ENCODE measurements at places on chromosomes 3 and 15.

- DNase-seq, result no peak
These were observed 16.2 kb downstream of the RARB start for GRCh38 chr3:25444273-25444672.

- DNase-seq, result no peak
These were observed 119.2 kb upstream of the CTNNB1 start for GRCh38 chr3:41080141-41080540.

DNA sequence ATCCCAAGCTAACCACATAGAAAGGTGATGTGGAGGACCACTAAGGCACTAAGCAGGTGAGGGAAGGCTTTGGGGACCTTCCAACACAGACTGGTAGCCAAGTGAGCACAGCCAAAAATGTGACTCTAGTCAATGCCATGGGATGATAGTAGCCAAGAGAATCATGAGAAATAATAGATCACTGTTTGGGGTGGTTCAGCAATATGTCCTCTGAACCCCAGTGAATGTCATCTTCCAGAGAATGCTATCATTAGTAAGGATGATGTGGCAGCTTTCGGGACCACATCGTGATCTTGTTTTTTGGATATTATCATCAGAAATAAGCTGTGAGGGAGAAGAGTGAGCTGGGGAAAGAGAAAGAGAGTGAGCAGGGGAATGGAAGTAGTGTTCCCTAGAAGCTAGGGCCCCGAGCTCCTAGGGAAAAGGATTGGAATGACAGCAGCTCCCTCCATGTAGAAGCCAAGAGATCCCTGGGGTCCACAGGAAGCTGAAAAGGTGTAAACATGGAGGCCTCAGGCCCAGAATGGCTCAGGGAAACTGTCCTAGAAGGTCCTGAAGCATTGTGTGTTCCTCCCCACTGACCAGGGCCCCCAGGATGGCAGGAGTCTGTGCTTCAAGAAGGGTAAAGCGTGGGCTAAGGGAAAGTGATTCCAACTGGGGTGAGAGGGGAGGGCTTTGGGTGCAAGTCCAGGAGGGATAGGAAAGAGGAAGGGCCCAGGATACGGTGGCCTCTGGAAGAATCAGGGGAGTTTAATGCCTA is 56.6 kb upstream of the KLF13 start:
- peak; percentile 34 for DNase-seq

DNA sequence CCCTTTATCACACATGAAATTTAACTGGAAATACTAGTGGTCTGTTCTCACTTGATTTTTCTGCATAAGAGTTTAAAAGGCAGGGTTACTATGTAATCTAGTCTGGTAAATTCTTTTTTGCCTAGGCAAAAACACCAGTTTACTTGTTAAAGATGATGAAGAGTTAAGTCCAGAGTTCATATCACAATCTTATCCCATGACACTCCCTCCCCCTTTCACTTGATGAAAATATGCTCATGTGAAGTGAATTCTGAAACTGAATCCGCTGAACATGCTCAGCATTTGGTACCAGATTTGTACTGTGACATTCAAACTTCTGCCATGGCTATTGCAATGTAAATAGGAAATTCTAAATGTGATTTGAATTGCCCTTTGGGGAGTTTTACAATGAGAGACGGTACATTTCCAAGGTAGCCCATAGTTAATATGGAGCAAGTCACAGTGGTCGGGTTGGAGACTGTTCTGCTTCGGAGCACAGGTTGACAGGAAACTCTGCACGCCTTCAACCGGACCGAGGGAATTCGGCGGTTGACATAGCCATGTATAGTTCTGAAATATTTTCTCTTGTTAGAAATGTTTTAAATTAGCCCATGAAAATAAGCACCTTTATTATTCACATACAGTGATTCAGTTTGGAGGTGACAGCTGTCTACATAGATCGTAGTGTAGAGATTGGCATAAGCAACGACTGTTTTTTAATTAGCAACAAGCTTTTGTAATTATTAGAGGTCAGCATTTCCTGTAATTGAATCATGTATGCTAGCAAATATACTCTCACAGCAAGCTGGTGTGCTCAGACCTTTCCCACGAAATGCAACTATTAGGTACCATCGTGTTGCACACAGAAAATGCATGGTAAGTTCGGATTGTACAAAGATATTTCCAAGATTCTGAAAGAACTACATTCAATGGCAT is 768.6 kb upstream of the GOLIM4 start:
- DNase-seq, result no peak

- DNase-seq, result no peak
These were observed 143.5 kb upstream of the TPM1 start for GRCh38 chr15:62899090-62899493.

GRCh38 chr3:34067536-34068051 is 269.2 kb downstream of the PDCD6IP start:
- DNase-seq, result no peak

DNA sequence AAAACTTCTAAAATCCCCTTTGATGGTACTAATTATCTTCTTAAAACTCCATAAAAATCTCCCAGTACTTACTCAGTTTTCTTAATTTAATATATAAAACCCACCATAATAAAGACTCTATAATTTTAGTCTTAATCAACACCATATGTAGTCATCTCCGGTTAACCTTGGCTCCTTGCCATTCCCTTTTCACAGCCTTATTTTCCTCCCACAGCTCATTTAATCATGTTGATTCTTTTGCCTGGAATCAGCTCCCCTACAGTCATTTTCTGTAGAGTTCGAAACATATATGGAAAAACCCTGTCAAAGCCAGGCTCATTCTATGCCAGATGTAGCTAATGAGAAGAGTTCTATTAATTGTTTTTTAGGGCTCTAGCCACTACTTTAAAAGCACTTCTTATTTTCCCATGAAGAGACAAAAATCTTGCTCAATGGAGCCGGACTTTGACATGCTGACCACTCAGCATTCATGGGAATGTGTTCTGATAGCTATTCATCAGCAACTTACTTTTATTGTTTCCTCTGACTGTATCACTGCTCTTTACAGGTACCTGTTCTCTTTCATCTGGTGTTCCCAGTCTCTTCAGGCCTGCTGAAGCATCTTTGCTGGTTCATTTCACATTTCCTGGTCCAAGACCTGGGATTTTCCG is 573.4 kb downstream of the NAALADL2 start:
- no peak for DNase-seq

GRCh38 chr15:82186719-82187406 is 75.7 kb downstream of the EFL1 start:
- no peak for DNase-seq
